ENCODE measurements at places on chromosomes 7 and 10.

GRCh38 chr7:140230516-140230860 lies 53.7 kb upstream of the KDM7A start:
- DNase-seq = peak; percentile 76

DNA sequence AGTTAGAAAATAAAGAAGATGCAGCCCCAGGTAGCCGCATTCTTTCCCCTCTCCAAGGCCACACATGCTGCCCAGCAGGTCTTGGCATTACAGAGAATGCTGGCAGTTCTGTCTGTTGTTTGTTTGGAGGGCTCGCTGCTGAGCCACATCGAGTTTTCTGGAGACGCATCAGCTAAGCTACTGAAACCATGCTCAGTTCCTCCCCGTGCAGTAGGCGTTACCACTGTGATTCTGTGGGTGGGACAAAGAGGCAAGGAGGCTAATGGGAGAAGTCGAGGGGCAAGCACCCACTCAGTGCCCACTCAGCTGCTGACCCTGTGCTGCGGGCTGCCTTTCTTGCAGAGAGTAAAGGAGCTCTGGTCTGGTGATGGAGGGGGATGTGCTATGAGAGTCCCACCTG lies 15.5 kb upstream of the GTPBP4 start:
- no peak for DNase-seq

DNA sequence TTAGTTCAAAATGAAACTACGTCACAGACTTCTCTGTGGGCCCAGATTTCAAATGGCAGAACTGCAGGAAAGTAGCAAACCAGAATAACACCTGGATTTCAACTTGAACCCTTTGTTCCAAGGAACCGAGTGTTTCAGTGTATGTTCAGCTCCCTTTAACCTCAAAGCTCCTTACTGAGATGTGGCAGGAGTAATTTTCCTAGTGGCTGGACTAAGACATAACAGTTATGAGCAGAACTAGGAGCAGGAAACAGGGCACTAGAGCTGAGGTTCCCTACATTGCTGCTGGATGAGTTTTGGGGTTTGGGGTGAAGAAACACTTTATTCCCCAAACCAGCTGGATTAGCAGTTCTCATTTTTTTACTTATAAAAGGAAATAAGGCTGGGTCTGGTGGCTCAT lies 50.1 kb downstream of the NSUN6 start:
- DNase-seq = no peak

- no peak for DNase-seq
Observed at GRCh38 chr7:30874656-30875302, 36.9 kb upstream of the AQP1 start.

GRCh38 chr7:69844264-69844868 lies 246.1 kb downstream of the AUTS2 start:
- no peak for DNase-seq

GRCh38 chr7:135763261-135763660 lies 14.6 kb upstream of the FAM180A start:
- DNase-seq = no peak

DNA sequence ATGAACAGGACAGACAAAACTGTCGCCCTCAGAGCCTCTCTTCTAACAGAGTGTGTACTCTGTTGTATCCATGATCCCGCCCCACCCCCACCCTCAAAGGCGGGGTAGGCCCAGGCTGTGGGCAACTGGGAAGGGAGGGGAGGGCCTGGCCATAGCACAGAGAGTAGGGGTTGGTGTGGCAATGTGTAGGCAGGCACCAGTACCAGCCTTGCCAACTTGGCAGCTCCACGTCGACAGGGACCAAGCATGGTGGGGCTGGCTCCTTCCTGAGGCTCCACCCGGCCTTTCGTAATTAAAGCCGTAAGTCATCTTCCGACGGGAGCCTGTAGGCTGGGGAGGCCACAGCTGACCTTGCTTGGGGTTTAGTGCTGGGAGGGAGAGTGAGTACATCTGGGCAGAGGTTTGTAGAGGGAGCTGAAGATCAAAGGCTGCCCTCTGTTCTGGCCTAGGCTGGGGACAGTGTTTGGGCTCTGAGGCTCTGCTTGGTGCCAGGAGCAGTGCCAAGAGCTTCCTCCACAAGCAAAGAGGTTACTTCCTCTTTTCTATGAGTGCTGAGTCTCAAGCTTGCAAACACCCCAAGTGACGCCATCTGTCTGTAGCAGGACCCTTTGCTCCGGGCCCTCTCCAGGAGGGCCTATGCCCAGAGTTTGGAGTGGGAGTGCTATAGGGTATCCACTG lies 121.6 kb downstream of the C10orf105 start:
- no peak for DNase-seq

DNA sequence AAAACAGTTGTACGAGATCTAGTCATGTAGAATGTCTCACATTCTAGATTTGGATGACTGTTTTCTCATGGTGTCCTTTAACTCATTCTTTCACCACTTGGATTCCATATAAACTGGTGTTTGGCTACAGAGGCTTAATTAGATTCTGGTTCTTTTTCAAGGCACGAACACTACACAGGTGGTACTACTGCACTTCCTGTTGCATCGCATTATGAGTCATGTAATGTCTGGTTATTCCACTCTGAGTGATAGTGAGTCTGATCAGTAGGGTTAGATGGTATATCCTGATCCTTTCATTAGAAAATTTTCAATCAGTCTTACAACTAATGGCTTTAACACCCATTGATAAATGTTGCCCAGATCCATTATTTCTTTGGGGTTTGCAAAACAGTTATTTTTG lies 11.2 kb upstream of the AKAP9 start:
- DNase-seq = no peak

GRCh38 chr7:5495581-5496375 lies 72.1 kb upstream of the TNRC18 start:
- no peak for DNase-seq

DNA sequence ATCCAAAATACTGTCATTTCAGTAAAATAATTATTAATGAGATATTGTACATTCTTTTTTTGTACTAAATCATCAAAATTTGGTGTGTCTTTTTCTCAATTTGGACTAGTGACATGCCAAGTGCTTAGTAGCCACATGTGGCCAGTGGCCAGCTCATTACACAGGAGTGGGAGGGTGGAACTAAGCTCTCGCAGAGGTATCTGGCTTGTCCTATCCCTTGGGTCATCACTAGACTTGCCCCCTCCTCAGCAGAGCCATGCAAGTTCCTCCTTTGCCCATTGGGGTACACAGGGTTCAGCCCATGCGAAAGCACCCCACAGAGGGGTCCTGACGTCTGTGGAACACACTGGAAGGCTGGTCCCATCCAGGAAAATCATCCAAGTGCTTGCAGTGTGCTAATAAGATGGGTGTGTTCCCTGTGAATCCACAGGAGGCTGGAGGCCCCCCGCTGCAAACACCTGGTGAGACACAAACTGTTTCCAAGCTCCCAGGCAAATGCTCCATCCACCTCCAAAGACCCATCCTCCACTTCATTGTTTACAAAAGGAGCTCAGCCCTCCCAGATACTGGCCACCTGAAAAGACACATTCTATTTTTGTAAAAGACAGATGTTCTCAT lies 1.3 kb downstream of the ARHGAP22 start:
- DNase-seq = no peak

DNA sequence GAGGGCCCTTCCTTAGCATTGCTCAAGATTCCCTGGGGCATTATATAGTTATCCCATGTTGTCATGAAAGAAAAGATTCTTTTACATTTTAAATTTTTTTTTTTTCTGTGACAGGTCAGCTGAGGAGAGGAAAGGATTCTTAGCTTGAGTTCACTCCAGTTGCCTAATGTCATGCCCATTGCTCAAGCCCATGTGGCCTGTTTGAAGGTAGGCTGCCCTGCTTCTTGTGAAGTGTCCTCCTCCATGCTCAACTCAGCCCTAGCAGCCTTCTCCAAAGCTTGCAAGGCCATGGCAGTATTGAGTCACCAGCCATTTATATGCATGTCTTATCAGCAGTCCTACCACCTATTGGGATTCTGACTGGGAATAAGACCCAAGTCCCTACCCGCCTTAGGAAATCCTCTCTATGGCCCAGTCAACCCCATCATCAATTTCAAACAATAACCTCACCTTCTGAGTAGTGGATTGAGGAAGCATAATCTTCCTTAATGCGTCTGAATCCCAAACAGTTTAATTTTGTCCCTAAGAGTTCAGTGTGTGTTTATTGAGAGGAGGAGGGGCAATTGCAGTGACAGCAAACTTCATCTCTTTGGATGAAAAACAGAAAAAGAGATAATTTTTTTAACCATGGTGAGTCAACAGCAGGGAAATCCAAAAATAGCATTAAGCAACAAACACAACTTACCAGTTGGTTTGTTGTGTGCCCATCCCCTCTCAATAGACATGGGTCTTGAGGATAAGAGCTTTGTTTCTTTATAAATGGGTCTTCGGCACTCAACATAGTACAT lies 38.6 kb upstream of the WASL start:
- DNase-seq = no peak

DNA sequence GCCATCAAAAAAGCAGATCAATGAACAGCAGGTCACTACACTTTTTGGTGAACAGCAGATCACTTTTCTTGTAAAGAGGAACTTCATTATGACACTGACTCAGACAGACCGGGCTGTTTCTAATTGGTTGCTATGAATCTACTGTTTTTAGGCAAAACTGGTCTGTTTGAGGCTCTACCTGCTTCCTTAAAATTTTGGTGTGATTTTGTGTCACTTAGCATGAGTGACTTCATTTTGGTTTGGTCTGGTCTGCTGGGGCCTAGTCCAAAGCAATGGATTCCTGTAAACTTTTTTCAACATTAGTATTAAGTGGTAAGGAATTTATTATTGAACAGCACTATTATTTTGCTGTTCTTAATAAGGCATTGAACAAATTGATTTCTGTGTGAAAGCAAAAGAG lies 41.8 kb upstream of the C10orf71 start:
- no peak for DNase-seq

DNA sequence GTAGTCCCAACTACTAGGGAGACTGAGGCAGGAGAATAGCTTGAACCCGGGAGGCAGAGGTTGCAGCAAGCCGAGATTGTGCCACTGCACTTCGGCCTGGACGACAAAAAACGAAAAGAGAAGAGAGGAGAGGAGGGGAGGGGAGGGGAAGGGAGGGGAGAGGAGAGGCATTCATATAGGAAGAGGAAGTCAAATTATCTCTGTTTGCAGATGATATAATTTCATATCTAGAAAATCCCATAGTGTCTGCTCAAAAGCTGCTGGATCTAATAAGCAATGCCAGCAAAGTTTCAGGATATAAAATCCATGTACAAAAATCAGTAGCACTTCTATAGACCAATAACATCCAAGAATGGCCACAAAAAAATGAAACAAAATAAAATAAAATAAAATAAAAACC lies 120.3 kb downstream of the LMBR1 start:
- no peak for DNase-seq

GRCh38 chr10:17386616-17387075 lies 67.7 kb downstream of the ST8SIA6 start:
- DNase-seq = no peak

- no peak for DNase-seq
Observed at GRCh38 chr10:86336341-86336740, 30.3 kb downstream of the GRID1 start.

DNA sequence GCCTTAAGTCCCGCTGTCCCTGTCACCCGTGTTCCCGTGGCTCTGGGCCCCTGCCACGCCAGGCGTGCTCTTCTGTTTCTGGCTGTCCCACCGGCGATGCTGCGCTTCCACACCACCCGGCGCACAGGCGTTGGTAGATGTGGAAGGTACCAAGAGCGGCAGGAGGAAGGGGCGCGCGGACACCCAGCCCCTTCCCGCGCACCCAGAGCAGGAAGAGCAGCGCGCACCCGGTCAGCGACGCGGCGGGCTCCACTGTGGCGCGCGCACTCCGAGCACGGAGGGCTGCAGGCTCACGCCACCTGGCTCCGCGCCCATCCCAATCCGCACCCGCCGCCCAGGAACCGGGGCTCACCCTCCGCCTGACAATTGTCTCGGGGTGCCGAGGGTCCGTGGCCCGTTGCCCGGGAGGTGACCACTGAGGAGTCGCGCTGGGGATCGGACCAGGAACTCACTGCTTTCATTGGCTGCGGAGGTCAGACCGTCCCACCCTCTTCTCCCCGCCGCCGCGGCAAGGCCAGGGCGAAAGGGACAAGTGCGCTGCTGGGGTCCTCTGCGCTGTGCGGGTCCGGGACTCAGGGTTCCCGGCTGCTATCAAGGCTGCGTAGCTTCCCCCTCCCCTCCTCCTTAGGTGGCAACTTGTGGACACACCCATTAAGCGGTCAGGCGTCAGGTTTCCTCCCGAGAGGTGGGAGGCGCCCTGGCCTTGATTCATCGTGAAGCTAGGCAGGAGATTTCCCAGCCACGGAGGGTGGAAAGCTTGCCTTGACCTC lies 121.6 kb upstream of the ZNF92 start:
- no peak for DNase-seq

DNA sequence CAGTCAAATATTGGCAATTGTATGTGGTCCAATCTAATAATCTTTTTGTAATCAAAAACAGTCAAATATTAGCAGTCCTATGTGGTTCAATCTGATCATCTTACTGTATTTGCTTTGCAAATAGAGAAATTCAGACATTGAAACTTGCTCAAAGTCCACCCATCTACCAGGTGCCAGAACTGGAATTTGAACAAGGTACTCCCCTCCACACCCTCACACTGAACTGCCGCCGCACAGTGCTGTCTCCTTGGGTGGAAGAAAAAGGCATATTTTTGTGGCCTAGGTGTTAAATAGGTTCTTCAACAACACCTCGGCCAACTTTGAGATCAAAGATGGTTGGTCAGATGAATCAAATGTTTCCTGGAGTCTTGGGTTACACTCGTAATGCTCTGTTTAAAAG lies 544.2 kb upstream of the GALNT17 start:
- no peak for DNase-seq

- no peak for DNase-seq
Observed at GRCh38 chr7:26574476-26574875, 282.8 kb downstream of the SNX10 start.

DNA sequence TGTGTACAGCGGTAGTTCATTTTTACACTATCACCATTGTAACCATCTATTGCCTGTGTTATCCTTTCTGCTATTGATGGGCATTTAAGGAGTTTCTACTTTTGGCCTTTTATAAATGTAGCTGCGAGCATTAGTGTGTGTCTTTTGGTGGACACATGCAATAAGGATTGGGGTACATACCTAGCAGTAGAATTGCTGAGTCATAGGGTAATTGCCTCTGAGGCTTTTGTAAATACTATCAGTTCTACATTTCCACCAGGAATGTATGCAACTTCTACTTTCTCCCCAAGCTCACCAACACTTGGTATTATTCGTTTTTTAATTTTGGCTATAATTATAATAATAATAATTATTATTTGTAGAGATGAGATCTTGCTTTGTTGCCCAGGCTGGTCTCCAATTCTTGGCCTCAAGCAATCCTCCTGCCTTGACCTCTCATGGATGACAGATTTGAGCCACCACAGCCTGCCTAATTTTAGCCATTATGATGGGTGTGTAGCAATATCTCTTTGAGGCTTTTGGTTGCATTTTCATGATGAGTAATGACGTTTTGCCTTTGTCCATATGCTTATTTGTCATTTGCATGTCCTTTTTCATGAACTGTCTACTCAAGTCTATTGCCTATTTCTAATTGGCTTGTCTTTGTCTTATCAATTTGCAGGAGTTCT lies 277.0 kb downstream of the ACTR3B start:
- no peak for DNase-seq

Data from stimulated activated CD4-positive, alpha-beta T cell treated with anti-CD3 and anti-CD28 coated beads, Interleukin-12 subunit alpha, Interleukin-12 subunit beta, amount 100 ng/mL, for 24 hours (primary cell).